NCI-H82 (cell line): ENCODE measurements at places on chromosomes 6 and 20.
A peak's percentile ranks its signal among the peaks of the same experiment; 100 is the strongest.

DNA sequence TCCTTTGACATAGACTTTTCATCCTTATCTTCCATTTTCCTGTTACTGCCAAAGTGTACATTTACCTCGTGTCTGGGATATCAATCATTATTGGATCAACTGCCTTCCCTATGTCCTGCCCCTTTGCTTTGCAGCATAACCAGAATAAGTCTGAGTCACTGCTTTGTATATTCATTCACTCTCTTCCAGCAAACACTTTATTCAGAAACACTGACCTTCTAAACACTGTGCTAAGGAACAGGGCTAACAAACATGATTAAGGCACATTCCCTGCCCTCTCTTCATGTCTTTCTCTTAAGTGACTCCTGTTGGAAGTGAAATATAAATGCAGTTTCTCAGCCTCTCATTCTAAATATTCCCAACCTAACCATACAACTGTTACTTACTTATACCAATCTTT lies 66.9 kb downstream of the COL19A1 start:
- no peak for DNase-seq

- DNase-seq: no peak
Measured at GRCh38 chr6:46279874-46280273, 109.1 kb upstream of the ENPP5 start.

DNA sequence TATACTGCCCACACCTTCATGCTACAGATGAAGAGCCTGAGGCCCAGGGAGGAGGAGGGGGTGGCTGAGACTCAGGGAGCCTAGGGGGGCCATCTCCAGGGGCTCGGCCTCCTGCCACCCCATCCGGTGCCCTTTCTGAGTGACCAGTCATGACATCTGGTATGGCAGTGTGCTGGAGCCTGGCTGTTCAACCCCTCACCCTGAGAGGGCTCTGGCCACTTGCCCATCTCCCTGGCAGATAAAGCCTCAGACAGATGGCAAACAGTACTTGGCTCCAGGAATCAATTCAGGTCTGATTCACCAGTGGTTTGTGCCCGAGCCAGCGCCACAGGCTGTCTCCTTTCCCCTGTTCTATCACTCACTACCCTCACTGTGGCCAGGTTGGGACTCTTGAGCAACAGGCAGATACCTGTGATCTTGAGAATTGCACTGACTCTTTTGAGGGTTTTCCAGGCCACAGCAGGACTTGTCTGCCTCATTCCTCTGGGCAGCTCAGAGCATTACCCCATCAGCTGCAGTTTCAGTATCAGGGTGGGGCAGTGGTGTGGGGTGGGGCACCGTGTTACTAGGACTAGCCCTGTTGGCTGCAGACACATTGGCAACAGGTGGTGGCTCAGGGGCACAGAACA lies 22.8 kb downstream of the SRSF3 start:
- no peak for DNase-seq

DNA sequence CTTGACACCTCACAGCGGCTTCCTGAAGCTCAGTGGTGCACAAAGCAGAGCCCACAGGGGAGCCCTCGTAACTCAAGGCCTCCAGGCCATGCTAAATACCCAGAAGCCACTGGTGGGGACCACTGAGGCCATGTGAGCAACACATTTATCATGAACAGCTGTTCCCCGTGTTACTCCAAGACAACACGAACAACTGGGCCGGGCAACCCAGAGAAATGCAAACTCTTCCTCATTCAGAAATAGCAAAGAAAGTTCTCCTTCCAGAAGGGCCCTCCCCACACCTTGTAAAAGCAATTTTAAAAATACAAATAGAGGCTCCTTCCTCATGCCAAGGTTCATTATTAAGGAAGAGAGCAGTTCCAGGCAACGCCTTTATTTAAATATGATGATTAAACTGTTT lies 36.3 kb upstream of the SLCO4A1 start:
- no peak for DNase-seq

GRCh38 chr6:145648149-145648548 lies 87.2 kb downstream of the EPM2A start:
- DNase-seq: no peak

DNA sequence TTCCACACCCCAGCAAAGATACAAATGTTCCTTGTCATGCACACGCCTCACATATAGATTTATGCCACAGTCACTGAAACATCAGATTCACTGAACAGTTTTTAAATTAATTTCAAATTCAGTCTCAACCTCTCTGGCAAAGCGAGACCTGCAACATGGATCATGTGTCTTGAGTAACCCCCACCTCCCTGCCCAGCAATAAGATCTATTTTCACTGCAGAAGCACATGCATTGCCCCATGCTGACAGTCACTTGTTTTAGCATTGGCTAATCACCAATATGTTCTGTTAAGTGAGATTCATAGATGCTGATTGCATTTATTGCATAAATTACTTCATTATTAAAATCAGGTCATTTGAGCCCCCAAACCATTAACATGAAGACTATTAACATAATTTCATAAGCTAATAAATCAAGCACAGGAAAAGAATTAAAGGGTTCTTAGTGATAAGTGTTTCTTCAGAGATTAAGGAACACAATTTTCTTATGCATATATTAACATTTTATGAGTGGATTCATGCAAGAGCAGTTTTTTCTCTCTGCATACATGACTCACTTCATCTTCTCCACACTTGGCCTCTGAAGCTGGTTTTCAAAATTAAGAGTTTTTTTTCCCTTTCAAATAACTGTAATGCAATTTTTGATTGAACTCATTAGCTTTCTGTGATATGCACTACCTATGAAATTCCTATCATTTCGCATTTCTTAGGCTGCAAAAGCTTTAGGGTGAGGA lies 173.2 kb upstream of the SOX4 start:
- DNase-seq: no peak

DNA sequence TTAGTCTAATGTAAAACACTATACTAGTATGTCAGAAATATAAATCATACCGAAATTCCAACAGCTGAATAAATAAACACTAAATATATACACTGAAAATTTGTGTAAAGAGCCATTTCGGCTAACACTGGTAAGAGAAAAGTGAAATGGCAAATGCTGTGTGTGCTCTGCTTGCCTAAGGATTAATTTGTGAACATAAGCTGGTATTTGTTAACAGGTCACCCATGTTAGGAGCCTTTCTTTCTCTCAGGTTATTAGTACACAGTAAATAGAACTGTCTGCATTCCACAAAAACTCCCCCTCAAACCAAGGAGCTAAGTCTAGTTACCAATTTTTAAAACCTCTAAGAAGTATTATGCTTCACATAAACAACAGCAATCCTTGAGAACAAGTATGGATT lies 27.0 kb downstream of the ELOVL5 start:
- DNase-seq: no peak

DNA sequence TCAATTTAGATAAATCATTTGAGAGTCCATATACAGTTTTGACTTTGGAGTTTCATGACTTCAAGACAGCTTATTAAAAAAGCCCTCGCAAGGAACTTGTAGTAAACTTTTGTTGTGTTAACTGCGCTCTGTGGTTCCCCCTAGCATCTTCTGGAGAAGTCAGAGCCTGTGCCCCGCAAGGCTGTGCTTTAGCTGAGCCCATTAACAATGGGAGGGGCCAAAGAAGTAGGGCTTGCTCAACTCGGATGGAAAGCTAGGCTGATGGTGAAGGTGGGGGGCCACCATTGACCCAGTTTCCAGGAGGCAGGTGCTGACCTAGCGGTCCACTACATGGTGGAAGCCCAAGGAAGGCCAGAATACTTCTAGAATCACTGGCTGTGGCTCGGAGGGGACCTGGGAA lies 29.3 kb upstream of the OVOL2 start:
- DNase-seq: no peak

GRCh38 chr6:94269256-94269655 lies 849.9 kb upstream of the EPHA7 start:
- DNase-seq: peak; percentile 19

DNA sequence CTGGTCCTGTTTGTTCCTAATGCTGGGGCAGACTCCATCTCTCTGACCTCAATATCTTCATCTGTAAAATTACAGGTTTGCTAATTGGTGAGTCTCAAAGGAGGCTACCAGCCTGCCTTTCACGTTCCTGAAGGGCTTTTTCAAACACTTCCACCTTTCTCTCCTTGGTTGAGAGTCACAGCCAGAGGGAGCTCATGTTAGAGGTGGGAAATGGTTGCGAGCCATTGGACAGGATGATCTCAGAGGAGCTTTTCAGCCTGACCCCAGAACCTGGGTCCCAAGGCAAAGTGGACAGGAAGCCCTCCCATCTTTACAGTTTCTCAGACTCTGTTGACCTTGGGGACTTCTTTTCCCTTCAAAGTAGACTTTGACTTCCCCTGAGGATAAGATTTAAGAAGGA lies 37.6 kb downstream of the NDUFAF5 start:
- DNase-seq: peak; percentile 26

DNA sequence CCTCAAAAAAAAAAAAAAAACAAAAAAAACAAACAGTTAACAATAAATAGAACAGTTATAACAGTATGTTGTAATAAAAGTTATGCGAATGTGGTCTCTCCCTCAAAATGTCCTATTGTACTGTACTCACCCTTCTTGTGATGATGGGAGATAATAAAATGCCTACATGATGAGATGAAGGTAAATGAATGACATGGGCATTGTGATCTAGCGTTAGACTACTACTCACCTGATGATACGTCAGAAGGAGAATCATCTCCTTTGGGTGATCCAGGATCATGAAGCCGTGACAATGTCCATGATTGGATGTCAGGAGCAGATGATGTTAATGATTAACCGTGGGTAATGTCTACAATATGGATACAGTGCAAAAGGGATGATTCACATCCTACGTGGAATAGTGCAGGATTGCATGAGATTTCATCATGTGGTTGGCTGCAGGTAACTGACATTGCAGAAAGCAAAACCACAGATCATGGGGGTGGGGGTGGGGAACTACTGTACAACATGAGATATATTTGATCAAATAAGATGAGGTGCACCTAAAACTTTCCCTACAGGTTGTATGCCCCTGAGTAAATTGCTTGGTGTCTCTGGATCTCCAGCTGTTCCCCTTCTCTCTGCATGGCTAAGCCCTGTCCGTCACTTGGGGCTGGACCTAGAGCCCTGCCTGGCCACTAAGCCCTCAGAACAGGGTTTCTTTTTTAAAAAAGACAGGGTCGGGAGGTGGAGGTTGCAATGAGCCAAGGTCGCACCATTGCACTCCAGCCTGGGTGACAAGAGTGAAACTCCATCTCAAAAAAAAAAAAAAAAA lies 6.2 kb upstream of the RBCK1 start:
- DNase-seq: no peak

DNA sequence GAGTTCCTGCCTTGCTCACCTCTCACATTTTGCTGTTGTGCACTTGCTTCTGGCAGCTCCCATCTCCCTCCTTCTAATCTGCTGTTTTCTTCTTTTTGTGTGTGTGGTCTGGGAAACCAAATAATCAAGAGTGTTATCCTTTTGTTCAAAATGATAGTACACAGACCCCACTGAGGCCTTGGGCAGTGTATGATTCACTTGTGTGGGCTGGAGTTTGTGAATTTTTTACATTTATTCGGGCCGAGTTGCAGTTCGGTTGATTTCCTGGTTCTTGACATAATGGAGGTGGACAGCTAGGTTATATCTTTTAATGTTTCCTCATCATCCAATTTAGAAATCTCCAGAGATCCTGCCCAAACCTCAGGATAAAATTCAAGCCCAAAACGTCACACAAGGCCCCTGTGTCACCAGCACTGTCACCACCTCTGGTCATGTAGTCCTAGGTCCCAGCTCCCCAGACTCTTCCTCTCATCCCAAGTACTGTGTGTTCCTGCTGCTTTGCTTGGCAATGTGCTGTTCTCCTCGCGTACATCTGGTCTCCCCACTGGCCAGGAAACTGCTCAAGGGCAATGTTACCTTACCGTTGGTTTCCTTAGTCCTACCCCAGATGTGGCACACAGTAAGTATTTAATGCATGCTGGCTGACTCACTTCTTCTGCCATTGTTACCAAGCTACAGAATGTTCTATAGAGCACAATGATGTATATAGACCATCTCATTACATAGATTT lies 55.7 kb upstream of the PHACTR2 start:
- no peak for DNase-seq

DNA sequence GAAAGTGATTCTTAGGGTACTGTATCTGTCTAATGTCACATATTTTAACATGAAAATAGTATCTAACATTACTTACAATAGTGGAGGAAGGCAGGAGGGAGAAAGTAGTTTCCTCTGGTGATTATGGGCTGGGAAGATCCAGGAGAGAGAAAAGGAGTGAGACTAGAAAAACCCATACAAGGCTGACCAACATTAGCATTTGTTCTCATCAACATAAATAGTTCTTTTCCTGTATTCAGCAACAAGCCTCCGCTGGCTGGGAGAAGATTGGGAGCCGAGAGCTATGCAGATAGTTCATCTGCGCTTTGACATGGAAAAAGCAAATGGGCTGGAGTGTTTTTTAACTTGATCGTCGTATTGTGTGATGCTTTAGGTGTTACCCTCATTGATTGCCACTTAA lies 239.4 kb downstream of the PHACTR1 start:
- DNase-seq: no peak

- DNase-seq: peak; percentile 76
Measured at GRCh38 chr20:13261460-13262301, 40.6 kb downstream of the ISM1 start.

DNA sequence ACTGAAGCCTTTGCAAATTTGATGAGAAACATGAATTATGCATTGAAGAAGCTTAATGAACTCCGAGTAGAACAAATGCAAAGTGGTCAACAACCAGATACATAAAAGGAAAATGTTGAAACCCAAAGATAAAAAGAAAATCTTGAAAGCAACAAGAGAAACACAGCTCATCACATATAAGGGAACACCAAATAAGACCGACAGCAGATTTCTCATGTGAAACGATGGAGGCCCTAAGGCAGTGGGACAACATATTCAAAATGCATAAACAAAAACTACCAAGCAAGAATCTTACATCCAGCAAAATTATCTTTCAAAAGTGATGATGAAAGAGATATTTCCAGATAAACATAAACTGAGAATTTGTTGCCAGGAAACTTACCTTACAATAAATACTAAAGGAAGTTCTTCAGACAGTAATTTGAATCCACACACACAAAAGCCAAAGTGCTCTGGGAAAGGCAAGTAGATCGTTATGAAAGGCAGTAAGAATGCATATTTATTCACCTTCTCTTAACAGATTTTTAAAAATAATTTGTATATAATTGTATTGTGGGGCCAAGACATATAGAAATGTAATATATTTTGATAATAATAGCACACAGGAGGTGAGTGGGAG lies 22.5 kb downstream of the SLC52A3 start:
- no peak for DNase-seq

- DNase-seq: peak; percentile 69
Measured at GRCh38 chr20:17525650-17526049, 5.5 kb downstream of the BFSP1 start.

DNA sequence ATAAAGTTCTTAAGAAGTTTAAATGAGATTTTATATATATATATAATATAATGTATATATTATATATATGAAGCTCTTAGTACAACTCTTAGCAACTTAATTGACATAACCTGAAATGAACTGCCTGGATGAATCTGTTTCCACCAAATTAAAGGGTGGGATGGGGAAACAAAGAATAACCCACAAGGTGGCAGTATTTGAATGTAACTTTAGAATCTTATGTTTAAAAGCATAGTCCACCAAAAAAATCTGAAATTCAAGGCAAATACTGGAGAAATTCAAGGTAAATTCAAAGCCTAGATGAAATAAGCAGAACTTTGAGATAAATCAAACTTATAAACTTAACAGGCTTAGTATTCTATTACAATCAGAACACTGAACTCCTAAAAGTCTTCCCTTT lies 4.4 kb upstream of the IBTK start:
- DNase-seq: peak; percentile 50

GRCh38 chr6:128117916-128118315 lies 217.1 kb upstream of the THEMIS start:
- no peak for DNase-seq

- no peak for DNase-seq
Measured at GRCh38 chr6:150898399-150899170, 33.1 kb downstream of the MTHFD1L start.

GRCh38 chr20:8971669-8972316 lies 97.1 kb upstream of the PLCB4 start:
- DNase-seq: no peak
